LNCaP clone FGC (cell line): ENCODE measurements at places on chromosomes 7 and 10.

DNA sequence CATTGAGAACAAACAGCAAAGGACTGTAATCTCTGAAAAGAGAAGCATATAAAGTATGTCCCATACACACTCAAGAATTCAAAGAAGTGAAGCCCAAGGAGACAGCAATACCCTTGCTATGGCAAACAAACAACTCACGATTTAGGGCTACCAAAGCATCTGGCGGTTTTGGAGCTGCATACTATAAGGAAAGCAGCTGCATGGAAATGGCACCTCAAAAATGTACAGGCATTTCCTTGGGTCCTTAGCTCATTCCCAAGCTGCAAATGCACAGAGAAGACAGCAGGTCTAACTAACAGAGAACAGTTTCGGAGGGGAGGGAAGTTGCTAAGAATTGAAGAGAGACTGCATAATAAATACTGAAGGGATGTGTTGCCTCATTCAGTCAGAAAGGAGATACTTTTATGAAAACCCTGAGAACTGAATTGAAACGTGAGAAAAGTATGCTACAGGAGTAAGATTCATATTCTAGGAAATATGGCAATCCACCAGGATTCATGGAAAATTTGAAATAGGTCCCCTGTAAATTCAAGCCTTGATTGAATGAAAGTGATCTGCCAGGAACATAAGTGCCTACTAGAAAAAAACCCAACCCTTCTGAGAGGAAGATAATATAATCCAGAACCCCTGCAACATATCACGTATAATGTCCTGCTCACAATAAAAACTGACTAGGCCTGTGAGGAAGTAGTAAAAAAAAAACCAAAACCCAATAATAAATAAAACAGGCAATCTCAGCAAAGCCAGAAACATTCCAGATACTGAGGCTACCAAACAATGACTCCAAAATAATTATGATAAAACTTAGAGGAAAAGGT is 36.4 kb downstream of the CUBN start:
- DNase-seq: no peak

DNA sequence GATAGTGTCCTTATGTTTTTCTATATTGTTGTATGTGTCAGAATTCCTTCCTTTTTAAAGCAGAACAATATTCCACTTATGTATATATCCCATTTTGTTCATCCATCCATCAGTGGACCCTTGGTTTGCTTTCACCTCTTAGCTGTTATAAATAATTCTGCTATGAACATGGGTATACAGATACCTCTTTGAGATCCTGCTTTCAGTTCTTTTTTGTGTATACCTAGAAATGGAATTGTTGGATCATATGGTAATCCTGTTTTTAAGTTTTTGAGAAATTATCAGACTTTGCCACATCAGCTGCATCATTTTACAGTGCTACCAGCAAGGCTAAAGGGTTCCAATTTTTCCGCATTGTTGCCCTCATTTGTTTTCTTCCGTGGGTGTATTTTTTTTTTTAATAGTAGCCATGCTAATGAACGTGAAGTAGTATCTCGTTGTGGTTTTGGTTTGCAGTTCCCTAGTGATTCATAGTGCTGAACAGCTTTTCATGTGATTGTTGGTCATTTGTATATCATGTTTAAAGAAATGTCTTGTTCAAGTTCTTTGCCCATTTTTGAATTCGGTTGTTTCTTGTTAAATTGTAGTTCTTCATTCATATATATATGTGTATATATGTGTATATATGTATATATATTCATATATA is 87.8 kb downstream of the LCOR start:
- no peak for DNase-seq

GRCh38 chr10:58943960-58944359 is 232.5 kb upstream of the PHYHIPL start:
- DNase-seq: no peak

DNA sequence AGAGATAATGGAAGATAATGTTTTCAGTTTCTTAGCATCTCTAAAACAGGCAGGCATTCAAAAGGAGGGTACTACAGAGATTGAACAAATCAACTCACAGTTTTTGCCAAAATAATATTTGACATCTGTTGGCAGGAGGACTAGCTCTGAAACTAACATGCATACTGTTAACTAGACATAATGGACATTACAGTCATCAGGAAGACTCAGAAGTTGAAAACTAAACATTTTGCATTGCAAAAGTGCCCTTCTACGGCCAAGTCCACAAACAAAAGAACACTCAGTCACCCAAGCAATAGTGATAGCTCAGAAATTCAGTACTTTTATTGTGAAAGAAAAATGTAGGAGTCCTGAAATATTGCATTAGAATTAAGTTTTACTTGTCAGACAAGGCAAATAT is 399.0 kb downstream of the HGF start:
- no peak for DNase-seq

GRCh38 chr7:157679607-157680006 is 342.8 kb downstream of the DNAJB6 start:
- no peak for DNase-seq

- no peak for DNase-seq
These were observed 230.6 kb upstream of the CHRM2 start for GRCh38 chr7:136637813-136638212.

GRCh38 chr10:128567551-128567950 is 441.3 kb upstream of the MKI67 start:
- DNase-seq: no peak

DNA sequence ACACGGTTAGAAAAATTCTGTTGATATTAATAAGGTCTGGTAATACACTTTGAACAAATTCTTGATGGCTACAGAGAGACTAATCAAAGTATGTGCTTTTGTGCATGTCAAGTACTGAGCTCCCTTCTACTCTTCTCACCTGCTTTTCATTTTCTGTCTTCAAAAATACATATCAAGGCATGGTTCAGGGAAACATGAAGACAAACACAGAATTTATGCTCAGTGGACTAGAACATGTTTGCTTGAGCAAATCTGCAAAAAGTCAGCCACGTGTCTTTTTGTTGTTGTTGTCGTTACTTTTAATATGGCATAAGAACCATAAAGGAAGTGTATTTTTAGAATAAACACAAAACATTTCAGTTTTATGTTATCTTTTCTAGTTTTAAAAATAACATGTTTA is 21.9 kb downstream of the CDK13 start:
- DNase-seq: no peak

DNA sequence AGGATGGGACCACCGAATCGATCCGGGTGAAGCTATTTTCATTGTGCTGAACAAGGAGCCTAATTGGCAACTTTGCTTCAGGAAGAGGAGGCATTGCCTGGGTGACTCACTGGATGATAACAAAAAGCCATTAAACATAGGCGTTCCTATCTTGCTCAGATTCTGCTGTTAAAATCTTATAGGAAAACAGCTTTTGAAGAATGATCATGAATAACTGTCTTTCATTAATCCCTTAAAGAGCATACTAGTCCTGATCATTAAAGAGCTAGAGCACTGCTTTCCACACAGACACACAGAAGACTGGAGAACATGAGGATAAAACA is 174.2 kb upstream of the IMMP2L start:
- DNase-seq: no peak

DNA sequence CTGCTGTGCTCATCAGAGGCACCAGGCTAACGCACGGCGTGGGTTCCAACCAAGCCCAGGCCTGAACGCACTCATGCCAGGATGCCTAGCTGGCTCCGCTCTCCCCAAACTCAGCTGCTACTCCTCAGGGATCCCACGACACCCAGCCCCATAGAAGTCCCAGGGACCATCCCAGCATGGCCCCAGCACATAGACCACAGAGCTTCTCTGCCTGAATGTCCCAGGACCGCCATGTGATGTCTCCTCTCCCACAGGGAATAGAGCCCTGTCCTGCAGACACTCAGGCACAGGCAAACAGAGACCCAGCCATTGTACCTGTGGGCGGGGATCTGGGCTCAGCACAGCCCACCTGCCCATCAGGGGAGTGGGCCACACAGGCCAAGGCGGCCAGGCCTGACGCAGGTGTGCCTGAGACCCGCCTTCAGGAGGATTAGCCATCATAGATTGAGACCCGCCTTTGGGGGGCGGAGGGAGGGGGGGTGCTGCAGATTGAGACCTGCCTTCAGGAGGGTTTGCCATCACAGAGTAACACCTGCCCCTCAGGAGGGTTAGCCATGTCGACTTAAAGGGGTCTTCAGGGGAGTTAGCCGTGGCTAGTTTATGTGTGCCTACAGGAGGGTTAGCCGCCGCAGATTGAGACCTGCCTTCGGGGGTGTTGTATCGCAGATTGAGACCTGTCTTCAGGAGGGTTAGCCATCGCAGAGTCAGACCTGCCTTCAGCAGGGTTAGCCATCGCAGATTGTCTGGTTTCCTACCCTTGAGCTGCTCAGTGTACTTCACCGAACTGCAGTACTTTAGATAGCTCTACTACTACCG is 29.0 kb downstream of the RASGEF1A start:
- DNase-seq: no peak
